ENCODE measurements at places on chromosomes 6 and 20.

DNA sequence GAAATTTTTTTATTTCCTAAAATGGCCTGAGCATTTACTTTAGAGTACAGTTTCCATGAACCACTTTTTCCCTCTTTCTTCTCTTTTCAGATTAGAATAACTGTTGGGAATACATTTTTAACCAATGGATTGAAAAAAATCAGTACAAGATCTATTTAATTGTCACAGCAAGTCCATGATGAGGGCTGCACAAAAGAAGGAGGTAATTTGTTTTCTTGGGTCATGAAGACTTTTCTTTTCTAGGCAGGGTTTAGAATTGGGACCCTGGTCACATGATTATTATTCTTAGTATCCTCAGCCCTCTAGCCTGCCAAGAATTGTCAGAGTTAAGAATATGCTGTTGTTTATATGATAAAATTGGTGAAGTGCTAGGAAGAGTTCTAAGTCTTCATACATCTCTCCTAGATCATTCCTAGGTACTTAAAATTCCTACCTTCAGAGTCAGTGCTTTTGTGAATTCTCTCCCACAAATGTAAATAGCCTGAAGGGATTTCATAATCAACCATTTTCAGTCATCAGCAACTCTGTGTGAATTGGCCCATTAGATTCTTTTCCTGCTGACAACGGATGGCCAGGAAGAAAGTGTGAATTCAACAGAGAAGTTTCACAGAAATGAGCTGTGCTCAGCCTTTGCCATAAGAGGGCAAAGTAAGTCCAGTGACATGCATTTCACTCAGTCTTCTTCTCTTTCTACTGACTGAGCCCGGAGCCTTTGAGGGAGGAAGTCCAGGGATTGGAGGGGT lies 32.4 kb upstream of the TPBG start:
- peak; percentile 70 for DNase-seq

- DNase-seq = peak; percentile 88
Measured at GRCh38 chr20:36439040-36439730, 102.1 kb upstream of the MYL9 start.

DNA sequence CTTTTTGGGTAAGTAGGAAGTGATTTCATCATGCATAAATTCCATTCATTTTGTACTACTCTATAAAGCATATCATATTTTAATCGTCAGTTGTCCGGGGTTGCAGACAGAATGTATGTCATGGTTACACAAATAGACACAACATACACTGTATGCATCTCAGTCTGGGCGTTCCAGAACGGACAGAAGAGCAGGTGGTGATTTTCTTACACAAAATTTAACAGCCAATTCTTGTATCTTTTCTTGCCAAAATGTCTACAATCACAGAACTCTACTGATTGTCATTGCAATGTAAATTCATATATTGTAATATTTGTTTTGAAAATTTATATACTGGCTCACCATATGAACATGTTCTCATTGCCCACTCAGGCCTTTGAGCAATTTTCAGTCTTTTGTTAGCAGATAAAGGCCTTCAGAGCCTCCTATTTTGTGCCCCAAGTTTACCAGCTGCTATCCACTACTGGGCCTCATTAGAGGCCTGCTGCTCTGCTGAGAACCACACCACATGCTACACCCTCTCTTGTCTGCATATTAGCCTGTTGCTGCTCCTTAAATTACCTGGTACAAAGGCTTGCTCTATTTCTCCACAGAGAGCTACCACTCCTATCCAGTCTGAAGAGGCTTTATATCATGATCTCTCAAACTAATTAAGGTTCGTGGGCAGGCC lies 61.5 kb downstream of the PRDM13 start:
- no peak for DNase-seq

DNA sequence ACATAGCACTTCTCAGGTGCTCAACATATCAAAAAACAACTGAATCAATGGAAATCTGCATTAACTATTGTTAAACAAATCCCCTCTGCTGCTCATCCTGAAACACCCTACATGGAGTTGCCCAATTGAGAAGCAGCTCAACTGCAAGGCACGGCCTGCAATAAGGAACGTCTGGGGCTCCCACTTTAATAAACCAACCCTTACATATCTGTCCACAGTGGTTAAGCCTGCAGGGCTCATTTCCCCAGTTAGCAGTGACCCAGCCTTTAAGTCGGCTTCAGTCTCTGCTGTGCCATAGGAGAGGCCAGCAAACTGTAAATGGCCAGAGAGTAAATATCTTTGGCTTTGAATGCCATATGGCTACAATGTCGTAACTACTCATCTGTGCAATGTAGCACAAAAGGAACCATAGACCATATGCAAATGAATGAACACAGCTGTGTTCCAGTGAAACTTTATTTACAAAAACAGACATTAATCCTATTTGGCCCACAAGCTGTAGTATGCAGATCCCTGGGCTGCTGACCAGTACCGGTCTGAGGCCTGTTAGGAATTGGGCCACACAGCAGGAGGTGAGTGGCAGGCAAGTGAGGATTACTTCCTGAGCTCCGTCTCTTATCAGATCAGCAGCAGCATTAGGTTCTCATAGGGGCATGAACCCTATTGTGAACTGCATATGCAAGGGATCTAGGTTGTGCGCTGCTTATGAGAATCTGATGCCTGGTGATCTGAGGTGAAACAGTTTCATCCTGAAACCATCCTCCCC lies 522.7 kb upstream of the CDH4 start:
- no peak for DNase-seq

DNA sequence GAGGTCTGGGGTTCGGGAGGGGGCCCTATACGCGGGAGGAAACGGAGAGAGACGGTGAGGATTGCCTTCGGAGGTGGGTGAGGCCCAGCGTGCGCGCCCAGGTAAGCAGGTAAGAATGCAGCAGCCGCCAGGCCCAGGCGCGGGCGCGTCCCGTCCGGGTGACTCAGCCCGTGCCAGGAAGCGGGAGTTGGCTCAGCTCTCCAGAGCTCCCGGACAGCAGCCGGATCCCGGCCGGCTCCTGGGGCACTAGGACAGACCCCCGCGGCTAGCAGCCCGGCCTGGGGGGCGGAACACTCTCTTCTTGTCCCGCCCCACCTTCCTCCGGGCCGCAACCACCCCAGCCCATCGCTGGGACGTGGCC lies 1.5 kb upstream of the MDFI start:
- peak; percentile 92 for DNase-seq

DNA sequence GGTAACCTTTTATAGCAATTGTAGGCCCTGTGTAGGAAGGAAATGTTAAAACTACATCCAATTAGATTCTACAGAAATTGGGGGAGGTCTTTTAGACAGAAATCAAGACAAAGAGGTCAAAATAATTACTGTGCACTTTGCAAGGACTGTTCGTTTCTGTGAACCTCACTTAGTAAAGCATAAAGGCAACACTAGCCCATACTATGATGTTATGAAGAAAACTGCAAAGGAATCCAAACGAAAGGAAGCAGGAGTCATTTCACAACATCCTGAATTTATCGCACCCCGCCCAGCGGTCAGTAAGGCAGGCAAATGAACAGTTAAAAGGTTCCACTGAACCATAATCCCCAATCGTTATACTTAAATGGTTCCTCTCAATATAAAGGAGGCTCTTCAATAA lies 429.5 kb upstream of the ARID1B start:
- no peak for DNase-seq

DNA sequence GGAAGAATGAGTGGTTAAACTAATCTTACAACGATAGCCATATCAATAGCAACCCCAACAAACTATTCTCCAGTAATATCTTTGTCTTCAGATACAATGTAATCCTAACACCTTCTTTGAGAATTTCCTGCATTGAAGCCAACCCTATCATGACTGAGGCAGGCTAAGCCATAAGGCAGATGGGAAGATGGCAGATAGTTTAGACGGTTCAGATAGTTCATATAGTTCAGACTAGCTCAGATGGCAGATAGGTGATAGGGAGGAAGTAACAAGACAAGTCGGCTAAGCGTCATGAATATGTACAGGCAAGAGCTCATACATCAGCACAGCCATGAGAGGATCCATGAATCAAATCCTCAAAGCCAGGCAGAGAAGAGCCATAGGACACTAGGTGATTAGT lies 39.1 kb upstream of the BEND6 start:
- no peak for DNase-seq

GRCh38 chr6:133456439-133456838 lies 215.3 kb downstream of the EYA4 start:
- DNase-seq = no peak

GRCh38 chr20:37336369-37337207 lies 9.4 kb upstream of the SRC start:
- no peak for DNase-seq

DNA sequence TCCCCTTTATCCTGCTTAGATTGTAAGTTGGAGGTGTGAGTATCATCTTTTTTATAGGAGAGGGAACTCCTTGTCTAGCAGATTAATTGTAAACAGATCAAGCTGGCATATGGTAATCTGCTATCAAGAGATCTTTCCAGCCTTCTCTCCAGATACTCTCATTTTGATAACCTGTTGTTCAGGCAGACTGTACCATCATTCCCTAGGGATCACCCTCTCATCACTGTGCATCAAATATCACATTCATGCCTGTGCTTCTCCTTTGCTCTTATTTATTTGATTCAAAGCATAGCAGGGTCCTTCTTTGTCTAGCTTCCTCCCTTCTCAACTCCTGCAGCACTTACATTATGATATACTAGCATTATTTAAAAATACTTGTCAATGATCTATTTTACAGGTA lies 73.8 kb downstream of the LRRC1 start:
- DNase-seq = no peak

GRCh38 chr20:61387204-61387953 lies 135.3 kb downstream of the CDH4 start:
- peak; percentile 98 for DNase-seq

GRCh38 chr20:25160467-25160866 lies 35.0 kb upstream of the ENTPD6 start:
- DNase-seq = no peak

DNA sequence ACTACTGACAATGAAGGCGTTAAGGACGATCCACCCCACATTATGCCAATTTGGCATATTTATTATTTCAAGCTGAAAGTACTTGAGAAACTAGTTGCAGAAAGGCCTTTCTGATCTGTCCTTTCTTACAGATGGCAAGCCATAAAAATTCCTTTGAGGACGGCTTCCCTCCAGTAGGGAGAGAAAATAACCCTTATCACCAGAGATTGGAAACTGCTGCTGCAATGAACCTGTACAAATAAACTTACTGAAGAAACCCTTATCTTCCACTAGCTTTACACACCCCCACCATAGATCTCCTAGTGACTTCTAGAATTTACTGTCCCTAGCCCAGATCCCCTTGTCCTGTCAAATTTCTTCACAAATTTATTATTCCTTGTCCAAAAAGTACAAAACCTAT lies 105.2 kb downstream of the MAP7 start:
- no peak for DNase-seq

- no peak for DNase-seq
Measured at GRCh38 chr6:6610031-6610591, 21.6 kb downstream of the LY86 start.

DNA sequence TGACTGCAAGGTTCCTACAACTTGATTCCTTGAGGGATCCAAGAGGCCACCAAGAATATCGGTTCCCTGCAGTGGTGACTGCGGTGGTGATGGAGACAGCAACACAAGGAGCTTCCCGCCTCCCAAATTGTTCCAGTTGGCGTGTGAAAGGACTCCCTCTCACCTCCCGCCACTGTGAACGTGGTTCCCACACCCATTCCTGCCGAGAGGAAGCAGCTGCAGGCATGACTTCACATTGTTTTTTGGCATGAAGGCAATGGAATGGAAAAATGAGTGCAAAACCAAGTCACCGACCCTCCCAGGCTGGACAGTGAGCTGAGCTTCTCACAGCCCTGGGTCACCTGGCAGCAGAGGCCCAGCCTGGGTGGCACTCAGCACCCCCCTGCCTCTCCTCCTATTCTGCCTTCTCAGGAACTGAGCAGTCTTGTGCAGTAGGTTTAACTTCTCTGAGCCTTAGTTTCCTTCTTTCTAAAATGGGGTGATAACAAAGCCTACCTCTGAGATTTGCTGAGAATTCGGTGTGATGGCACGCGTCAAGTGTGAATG lies 75.0 kb downstream of the CNKSR3 start:
- DNase-seq = no peak

- DNase-seq = no peak
Measured at GRCh38 chr20:5463007-5463686, 146.4 kb upstream of the PROKR2 start.

- DNase-seq = no peak
Measured at GRCh38 chr6:24284006-24284405, 73.9 kb downstream of the DCDC2 start.

DNA sequence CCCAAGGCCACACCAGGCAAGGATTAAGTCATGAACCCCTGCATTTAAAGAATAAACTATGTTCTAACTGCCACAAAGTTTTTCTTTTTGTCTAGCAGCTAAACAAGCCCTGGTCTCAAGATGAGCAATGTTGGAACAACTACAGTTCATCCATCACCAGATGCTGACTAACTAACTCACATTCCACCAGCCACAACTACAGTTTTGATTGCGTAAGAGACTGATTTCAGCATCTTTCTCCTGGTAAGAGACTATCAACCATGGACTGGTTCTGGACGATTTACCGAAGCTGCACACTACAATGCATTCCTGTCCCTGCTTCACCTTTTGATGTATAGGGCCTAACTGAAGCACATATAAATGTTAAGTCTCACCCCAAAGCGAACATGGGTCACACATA lies 43.0 kb downstream of the F13A1 start:
- DNase-seq = peak; percentile 32

GRCh38 chr6:105818505-105818904 lies 267.6 kb upstream of the PRDM1 start:
- no peak for DNase-seq

DNA sequence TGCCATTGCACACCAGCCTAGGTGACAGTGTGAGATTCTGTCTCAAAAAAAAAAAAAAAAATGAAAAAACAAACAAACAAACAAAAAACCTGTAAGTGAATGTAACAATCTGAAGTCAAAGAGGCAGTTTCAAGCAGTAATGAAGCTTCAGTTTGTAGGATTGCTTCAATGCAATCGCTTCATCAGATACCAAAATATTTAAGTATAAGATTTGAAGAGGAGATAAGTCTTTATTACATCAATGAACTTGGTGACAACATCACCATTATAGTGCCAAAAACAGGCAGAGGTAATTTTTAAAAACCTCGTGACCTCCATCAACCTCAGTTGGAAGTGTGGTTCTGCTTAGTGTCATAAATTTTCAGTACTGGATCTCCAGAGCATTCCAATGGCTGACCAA lies 74.7 kb downstream of the MYLK4 start:
- no peak for DNase-seq

GRCh38 chr6:114323784-114324183 lies 19.0 kb downstream of the HS3ST5 start:
- no peak for DNase-seq

DNA sequence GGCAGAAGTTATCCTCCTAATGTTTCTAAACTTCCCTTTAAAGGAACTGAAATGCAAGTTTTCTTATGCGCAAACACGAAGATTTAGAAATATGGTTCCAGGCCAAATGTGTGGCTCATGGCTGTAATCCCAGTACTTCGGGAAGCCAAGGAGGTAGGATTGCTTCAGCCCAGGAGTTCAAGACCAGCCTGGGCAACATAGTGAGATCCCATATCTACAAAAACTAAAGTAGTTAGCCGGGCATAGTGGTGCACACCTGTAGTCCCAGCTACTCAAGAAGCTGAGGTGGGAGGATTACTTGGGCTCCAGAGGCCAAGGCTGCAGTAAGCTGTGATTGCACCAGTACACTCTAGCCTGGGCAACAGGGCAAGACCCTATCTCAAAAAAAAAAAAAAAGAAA lies 95.8 kb upstream of the SCAF8 start:
- no peak for DNase-seq
